ENCODE measurements at places on chromosomes 7 and 10.
A peak's percentile ranks its signal among the peaks of the same experiment; 100 is the strongest.

GRCh38 chr10:28411648-28412047 lies 108.8 kb upstream of the MPP7 start:
- no peak for DNase-seq

DNA sequence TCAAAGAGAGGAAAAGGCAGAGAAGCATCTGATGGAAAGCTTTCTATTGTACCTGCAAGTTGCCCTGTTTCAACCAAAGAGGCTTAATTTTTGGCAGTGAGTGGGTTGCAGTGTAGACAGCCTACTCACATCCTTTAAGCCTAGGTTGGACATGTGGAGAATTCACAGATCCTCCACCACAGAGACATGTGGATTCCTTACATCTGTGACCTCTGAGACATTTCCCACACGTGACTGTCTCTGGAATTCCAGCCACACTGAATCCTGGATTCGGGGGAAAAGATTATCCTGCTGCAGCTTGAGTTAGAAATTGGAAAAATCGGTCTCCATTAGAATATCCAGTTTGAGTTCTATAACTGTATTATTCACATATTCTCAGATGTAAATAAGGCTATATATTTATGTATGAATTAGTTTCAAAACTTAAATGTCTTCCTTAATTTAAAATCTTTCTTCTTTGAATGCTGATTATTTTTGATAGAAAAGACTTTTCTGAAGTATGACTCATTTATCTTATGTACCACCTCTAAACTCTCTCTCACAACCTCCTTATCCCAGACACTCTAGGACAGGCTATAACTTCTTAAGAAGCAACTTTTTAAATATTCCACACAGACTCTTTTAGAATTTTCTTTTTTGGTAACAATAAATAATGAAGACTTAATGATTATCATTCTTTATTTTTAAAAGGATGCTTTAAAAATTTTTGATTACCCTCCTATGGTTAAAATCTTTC lies 123.3 kb downstream of the TWIST1 start:
- no peak for DNase-seq

DNA sequence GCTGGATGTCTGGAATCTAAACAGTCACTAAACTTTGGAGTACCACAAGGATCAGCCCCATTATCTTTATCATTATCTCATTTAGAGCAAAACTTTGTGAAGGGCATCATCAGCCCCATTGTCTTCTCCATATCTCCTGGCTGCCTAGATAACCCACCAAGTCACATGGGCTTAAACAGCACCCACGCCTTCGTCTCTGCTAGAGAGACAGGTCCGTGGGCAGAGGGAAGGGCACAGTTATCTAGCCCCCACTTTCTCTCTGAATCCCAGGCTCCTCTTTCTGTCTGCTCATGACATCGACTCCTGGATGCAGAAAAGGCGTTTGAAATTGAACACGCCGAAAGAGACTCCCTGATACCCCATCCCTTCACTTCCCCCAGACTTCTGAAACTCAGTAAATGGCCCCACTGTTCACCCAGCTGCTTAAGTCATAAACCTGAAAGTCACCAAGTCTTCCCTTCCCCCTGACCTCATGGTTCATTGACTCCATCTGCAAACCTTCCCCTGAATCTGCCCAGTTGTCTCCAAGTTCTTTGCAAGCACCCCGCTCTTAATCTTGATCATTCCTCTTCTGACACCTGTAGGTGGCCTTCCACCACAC lies 20.9 kb upstream of the PARD3 start:
- no peak for DNase-seq

- DNase-seq = no peak
Measured at GRCh38 chr10:22932626-22933370, 4.9 kb downstream of the ARMC3 start.

GRCh38 chr7:100824499-100825214 lies 2.7 kb downstream of the EPHB4 start:
- DNase-seq = no peak

- DNase-seq = no peak
Measured at GRCh38 chr7:117508676-117509075, 28.9 kb downstream of the CFTR start.

DNA sequence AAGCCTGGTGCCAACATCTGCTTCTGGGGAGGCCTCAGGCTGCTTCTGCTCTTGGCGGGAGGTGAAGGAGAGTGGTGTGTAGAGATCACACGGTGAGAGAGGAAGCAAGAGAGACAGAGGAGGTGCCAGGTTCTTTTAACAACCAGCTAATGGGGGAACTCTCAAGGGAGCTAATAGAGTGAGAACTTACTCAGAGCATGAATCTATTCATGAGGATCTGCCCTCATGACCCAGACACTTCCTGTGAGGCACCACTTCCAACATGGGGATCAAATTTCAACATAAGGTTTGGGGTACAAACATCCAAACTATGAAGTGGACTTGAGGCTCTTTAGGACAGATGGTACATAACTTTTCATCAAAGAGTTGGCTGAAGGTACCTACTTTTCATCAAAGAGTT lies 5.1 kb upstream of the ZNF32 start:
- no peak for DNase-seq

DNA sequence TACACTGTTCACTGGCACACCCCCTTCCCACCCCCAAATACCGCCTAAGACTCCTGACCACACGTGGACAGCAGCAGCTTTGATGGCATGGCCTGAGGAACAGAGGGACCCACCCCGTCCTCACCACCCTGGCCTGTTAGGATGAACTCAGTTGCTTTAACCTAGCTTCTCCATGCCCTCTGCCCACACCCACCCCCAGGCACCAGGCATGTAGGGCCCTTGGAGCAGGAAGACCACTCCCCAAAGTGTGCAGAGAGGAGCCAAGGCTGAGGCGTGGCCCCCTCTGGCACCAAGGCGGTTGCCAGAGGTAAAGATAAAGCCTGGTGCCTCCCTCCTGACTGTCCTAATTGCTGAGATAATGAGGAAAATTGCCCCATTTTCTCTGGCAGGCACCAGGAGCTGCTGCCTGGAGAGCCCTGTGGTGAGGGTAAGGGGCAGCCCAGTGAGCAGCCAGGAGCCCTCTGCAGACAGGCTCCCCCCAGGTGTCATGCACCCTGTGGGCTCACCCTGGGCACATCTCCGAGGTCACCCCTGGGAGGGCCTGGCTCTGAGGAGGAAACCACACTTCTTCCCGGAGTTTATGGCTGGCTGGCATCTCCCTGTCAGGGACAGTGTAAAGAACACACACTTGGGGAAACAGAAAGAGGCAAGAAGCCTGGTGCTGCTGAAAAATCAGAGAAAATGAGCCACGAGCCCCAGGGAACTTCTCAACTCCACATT lies 47.7 kb downstream of the LRRC20 start:
- no peak for DNase-seq

- DNase-seq = no peak
Measured at GRCh38 chr10:3034616-3035015, 32.7 kb upstream of the PFKP start.

GRCh38 chr7:47406801-47407129 lies 175.1 kb downstream of the TNS3 start:
- no peak for DNase-seq

DNA sequence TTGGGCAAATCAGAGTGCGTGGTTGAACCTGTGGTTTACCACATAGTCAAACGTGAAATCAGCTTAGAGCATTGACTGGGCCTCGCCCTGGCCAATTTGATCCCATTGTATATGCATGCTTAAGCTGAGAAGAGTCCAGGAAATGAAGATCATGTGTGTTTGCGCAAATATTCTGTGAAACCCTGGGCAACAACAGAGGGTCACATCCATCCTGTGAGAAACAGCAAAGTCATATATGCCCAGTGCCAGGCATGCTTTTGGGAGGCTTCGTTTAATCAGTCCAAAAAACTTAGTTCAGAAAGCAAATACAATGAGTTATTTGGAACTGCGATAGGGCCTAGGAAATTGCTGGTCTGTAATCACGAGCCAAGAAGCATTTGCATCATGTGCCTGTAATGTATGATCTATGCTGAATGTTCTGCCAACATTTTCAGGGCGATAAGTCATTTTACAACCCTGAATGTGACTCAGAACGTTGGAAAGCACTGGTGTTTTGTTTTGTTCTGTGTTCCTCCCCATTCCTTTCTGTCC lies 412.1 kb upstream of the CELF2 start:
- no peak for DNase-seq

GRCh38 chr10:127115100-127115499 lies 81.3 kb downstream of the INSYN2A start:
- no peak for DNase-seq

DNA sequence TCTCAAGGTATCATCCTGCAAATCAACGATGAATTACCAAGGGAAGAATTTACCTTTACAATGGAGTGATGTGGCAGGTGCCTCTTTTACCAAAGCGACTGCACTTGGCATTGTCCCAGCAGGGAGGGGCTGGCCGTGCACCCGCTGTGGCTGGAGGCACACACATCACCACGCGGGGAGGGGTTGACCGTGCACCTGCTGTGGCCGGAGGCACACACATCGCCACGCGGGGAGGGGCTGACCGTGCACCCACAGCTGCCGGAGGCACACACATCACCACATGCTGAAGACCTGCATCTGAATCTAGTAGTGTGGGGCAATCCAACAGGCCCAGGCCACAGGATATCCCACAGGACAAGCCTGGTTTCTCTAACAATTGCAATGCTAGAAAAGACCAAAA lies 493.5 kb downstream of the DNAJB6 start:
- no peak for DNase-seq

- no peak for DNase-seq
Measured at GRCh38 chr10:30784897-30785605, 155.5 kb upstream of the LYZL2 start.

DNA sequence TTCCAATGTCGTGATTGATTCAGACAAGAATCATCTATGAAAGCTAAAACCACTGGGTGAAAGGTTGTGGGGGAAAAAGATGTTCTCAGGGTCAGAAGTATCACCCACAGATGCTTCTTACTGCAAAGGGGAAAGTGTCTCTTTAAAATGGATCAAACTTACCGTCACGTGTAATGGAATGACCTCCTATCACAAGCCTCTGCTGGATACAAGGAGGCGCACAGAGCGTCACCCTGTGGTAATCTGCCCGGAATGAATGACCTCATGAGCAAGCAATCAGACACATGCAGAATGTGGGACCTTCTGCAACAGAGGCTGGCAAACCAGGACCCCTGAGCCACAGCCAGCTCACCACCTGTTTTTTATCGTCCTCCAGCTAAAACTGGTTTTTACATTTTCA lies 33.0 kb downstream of the WIPF3 start:
- no peak for DNase-seq

DNA sequence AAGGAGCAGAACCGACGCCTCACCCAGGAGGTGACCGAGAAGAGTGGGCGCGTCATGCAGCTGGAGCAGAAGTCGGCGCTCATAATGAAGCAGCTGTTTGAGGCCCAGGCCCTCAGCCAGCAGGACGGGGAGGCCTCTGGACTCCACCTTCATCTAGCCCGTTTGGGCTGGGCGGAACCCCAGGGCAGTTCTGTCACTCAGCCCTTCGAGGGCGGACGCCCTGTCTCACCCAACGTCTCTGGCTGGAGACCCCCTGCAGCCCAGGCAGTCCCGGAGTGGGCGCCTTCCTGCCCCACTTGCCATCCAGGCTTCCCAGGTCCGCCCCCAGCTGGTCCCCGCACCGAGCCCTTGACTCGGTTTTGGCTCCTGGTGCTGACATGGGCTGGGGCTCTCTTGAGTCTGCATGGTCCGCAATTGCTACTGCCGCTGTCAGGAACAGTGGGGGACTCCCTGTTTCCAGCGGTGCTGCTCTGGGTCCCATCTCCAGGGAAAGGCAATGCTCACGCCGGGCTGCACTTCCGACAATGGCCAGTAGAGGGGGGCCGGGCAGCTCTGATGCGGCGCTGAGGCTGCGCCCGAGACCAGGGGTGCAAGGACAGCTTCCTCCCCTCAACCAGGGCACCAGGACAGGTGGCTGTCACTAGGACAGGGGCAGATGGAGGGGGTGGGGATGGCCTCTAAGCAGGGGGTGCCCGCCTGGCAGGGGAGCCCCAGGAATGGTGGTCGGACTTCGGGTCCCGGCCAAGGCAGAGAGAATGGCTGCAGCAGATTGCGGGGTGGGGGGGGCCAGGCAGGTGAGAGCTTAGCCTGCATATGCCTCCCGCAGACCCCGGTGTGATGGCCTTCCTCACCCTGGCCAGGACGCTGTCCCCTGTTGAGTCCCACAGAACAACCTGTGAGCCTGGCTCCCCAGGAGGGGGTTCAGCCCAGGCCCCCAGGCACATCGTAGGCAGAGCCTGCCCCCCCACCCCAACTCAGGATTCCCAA lies 71.2 kb upstream of the KCTD7 start:
- DNase-seq = no peak

DNA sequence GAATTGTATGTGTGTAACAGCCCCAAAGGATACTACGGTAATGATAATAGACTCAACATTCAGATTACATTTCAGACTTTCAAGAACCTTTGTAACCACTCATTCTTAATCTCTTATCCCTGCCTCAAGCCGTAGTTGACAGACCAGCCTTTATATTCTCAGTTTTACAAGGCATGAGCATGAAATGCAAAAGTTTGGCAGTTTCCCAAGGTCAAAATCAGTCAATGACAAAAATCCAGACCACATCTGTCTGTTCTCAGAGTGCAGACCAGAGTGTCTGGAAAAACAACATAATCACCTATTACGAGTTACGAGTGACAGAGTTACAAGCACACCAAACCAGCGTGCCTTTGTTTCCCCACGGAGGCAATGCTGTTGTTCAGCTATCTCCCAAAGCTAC lies 178.6 kb upstream of the LRGUK start:
- no peak for DNase-seq

GRCh38 chr7:96321031-96321657 lies 754 bp downstream of the SLC25A13 start:
- DNase-seq = peak; percentile 38

GRCh38 chr7:150962290-150962552 lies 15.9 kb downstream of the KCNH2 start:
- DNase-seq = no peak

DNA sequence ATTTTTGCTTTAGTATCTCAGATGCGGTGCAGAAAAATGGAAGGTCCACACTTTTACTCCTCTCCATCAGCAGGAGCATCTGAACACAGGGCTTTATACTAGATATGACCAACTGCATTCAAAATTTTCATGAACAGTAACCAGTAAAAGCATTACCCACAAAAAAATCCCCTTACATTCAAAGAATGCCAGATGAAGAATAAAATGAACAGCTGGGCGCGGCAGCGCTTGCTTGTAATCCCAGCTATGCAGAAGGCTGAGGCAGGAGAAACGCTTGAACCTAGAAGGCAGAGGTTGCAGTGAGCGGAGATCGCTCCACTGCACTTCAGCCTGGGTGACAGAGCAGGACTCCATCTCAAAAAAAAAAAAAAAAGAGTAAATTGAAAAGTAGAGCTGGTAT lies 3.1 kb downstream of the SAR1A start:
- DNase-seq = no peak

GRCh38 chr10:1374511-1375345 lies 318.5 kb downstream of the WDR37 start:
- DNase-seq = no peak

DNA sequence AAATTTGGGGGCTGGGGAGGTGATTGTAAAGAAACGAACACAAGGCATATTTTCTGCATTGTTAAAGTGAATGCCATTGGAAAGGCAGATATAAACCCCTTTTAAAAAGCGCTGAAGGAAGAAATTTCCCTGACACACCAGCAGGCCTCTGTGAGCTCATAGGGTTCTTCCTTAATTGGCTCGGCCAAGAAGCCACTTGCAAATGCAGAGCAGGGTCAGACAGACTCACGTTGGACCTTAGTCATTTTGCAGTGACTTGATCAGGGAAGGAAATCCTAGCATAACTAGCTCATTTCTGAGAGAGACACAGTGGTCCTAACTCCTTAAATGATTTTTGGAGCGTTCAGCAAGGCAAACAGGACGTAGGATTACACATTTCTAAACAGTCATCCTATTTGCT lies 1461.4 kb downstream of the GATA3 start:
- no peak for DNase-seq
